ENCODE measurements at places on chromosomes 4 and X.
A peak's percentile ranks its signal among the peaks of the same experiment; 100 is the strongest.

DNA sequence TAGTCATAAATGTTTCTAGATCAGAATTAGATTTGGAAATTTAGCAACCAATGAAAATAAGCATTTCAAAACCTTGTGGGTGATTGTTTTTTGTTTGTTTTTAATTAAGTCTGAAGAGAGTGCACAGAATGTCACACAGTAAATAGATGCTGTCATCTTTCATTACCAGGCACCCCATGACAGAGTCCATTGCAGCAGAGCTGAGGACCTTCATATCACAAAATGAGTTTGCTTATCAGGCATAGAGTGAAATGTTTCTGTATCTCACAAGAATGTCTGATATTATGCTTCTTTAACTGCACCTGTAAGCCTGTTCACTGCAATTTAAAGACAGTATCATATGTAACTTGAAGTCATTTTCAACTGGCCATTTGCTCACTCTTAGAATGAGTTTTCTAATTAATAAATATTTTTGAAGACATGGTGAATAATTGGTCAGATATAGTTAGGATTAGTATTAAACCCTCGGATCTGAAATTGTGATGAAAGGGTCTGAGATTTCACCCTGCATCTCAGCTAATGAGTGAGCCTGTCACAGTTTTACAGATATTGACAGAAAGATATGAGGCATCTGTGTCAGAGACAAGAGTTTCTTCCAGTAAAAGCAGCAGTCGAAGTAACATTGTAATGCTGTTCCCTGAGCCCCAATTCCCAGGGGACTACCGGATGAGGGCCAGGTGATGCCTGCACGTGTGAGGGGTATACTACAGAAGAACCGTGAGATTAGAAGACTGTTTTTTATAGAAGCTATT, 416.4 kb downstream of the CCSER1 start:
- DNase-seq: no peak

- DNase-seq: peak; percentile 68
Observed at GRCh38 chr4:6194458-6195195, 5.7 kb downstream of the JAKMIP1 start.

DNA sequence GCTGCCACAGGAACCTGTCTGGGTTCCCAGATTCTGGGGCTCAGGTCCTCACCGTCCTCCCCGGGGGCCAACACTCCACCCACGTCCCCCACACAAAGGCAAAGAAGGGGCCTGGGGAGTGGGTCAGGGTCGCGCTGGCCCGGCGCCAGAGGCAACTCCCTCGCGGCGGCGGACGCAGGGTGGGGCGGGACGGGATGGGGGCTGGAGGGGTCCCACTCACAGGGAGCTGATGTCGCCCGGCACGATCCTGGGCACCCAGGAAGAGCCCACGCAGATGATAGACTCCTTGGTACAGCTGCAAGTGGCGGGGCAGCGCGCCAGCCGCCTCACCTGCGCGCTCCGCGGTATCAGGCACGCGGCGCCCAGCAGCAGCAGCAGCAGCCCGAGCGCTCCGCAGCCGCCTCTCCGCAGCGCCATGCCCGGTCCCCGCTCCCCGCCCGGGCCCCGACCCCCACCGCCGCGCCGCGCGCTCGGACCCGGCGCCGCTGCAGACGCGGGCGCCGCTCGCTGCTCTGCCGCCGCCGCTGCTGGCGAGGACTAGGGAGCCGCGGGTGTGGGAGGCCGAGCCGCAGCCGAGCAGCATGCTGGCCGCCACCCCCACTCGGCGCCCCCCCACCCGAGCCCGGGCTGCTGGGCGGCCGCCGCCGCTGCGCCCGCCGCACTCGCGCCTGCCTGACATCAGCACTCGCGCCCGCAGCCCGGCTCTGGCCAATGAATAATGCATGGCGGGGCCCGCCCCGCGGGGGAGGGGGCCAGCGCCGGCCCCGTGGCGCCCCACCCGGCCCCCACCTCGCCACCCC, at the start of gene LGI2:
Gene LGI2, minus strand, starts transcription at position 670 of the 800 bp plus-strand sequence. Its CDS starts 253 bp downstream, at position 417.
- DNase-seq: no peak

DNA sequence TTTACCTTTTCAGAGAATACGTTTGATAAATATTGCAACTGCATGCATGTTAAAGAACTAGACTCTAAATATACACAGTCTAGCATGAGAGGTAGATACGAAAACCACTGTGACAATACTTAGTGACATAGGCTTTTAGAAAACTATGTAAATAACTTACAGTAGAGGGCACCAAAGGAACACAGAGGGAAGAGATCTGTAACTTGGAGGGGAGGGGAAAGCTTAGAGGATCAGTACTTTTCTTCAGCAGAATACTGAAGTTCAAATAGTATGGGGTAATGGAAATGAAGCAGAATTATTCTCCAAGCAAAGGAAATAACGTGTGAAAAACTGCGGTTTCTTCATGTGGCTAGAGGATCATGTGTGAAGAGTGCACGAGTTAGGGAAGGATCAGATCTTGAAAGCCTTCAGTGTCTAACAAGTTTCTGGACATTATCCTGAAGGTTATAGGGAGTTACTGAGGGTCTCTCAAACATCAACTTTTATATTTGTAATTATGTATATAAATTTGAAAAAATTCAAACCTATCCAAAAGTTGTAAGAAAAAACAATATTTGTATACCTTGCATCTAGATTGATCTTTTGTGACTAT, 264.3 kb downstream of the NPFFR2 start:
- DNase-seq: peak; percentile 68

GRCh38 chr4:37389967-37390580, 145.5 kb downstream of the NWD2 start:
- DNase-seq: peak; percentile 69

DNA sequence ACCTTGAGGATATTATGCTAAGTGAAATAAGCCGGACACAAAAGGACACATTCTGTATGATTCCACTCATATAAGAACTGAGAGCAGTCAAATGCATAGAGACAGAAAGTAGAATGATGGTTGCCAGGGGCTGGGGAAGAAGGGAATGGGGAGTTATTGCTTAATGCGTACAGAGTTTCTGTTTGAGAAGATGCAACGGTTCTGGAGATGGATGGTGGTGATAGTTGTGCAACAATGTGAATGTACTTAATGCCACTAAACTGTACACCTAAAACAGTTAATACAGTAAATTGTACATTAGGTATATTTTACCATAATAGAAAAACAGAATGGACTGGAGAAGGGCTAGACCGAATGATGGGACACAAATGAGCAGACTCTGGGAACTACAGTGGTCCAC, 15.8 kb downstream of the MAOB start:
- no peak for DNase-seq

DNA sequence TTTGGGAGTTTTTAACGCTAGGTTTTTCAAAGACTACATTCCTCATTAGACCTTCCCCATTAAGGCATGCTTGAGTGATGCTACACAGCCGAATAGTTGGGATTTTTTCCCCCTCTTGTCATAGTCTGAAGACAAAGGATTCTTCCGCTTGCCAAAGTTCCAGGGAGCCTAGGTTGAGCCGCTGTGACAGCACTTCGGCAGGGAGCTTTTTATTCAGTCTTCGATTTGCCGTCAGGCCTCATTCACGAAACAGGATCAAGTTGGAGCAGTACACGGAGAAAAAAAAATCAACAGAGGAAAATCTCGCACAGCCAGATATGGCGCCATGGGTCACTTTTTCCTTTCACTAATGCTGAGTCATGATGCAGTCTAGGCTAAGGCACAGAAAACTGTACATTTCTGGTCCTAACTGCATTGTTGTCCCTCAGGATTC, 24.3 kb downstream of the SHROOM3 start:
- peak; percentile 14 for DNase-seq
